ENCODE measurements at places on chromosomes 6 and 20.

- DNase-seq: no peak
Observed at GRCh38 chr6:158907931-158908330, 88.8 kb upstream of the EZR start.

- no peak for DNase-seq
Observed at GRCh38 chr6:24959319-24959718, 23.6 kb upstream of the RIPOR2 start.

- DNase-seq: no peak
Observed at GRCh38 chr20:32702706-32703425, 29.1 kb upstream of the C20orf203 start.

GRCh38 chr6:42735976-42736375 is 9.9 kb downstream of the TBCC start:
- DNase-seq: no peak

DNA sequence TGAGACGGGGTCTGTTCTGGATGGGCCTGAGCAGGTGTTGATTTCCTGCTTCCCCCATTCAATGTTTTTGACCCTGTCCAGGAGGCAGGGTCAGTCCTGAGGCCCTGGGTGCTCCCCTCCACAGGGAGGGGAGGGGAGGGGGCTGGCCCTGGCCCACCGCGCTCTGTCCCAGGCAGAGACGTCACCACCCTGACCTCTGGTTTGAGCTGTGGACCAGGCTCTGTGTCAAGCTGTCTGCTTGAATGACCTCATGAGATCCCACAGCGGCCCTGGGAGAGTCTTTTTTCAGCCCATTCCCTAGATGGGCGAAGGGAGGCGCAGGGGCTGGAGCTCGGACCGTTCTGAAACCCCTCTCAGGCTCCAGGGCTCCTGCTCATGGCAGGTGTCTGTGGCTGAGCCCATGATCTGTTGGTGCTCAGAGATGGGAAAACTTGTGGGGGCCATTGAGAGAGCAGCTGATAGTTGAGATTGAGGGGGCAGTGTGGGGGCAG is 8.9 kb upstream of the LKAAEAR1 start:
- DNase-seq: no peak

DNA sequence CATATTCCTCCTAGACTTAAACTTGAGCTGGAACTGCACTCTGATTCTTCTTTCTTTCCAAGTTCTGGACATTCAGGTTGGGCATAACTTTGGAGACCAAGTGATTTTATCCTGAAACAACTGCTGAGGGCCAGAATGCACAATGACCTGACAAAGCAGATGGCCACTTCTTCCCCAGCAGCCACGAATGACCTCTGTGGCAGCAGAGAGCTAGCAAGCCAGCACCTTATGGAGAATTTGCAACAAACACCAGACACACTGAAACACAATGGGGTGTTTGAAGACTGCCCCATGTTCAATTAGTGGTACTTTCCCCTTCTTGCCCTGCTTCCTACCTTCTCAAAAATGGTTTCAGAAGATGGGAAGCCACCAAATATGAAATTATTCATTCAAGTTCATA is 4.2 kb upstream of the TENT5A start:
- DNase-seq: no peak

GRCh38 chr20:63309261-63310071 is 16.5 kb downstream of the COL20A1 start:
- no peak for DNase-seq

GRCh38 chr6:2868637-2869036 is 27.0 kb upstream of the SERPINB1 start:
- no peak for DNase-seq

- DNase-seq: no peak
Observed at GRCh38 chr20:52309181-52309580, 117.6 kb upstream of the ZFP64 start.
